GDM1 (cell line): ENCODE measurements at places on chromosomes 2 and 18.

GRCh38 chr18:1438967-1439366, 534.3 kb downstream of the ADCYAP1 start:
- DNase-seq: no peak

DNA sequence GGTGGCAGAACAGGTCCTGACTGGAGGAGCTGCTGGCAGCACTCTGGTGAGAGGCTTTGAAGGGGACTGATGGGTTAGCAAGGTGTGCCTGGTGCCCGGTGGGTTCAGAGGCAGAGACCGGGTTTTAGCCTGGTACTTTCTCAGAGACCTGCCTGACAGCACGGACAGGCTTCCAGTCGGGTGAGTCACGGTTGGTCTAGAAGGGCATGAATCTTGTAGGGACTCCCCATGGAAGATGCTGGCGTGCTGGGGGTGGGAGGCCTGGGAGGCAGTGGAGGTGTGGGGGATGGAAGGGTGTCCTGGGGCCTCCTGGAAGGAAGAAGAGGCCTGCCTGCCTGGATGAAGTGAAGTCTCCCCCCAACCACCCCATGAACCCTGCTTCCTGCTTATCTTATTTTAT, 52.6 kb downstream of the ACKR3 start:
- DNase-seq: no peak

DNA sequence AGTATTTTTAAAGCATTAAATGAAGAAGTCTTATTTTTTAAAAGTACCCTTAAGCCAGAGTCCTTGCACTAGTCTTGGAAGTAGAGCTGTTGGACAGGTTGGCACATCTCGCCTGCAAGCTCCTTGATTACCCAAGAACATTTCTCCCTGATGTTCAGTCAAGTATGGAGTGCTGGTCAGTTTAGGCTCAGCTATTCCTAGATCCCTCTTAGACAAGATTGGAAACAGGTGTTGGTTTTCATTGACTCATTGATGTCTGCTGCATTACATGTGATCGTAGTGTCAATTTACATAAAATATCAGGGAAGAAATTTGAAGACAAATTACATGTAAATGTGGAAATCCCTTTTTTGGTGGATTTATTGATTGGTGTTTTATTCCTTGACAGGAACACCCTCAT, 170.4 kb downstream of the ZNF407 start:
- no peak for DNase-seq

DNA sequence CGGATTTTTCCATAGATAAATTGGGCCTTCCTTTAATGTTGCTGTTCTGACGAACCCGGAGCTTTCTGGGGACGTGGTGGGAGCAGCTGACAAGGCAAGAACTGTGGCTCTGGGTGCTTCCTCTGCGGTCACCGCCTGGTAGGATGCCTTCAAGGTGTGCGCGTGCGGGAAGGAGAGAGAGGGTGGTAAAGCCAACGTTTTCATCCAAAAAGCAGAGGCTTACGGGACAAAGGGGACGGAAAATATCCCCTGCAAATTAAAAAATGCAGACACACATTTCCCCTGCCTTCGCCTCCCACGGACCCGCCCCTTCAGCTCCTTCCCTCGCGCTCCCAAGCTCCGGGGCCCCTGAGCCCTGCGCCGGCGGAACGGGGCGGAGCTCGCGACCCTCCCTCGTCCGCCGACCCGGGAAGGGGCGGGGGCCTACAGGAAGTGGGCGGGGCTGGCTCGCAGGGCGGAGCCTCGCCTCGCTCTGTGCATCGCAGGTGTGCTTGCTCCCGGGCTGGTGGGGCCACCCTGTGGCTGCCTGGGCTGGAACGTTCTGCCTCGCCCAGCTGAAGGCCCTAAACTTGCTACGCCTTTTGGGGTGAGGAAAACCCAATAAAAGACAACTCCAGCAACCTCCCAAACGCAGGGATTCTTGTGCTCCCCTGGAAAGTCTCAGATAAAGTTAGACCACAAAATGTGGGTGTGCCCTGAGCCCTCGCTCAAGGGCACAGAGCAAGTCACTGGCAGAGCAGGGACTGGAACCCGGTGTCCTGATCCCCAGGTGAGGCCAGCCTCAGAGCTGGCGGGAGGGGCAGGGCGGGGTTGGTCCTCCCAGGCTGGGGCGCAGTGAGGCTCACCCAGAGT, 25.4 kb upstream of the SLC66A3 start:
- no peak for DNase-seq

DNA sequence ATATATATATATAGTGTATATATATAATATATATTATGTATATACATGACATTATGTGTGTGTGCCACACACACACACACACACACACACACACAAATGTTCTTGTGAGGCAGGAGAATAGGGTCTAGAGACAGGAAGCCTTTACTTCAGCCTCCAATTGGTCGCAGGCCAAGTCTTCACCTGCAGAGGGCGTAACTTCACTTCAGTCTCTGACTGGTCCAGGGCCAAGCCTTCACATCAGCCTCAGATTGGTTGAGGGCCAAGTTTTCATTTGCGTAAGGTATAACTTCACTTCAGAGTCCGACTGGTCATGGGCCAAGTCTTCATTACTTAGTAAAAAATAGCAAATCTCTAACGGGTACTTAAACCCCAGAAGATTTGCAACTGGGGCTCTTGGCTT, 13.2 kb upstream of the SS18 start:
- peak; percentile 42 for DNase-seq

- DNase-seq: no peak
Observed at GRCh38 chr2:8555543-8555942, 126.3 kb upstream of the ID2 start.

DNA sequence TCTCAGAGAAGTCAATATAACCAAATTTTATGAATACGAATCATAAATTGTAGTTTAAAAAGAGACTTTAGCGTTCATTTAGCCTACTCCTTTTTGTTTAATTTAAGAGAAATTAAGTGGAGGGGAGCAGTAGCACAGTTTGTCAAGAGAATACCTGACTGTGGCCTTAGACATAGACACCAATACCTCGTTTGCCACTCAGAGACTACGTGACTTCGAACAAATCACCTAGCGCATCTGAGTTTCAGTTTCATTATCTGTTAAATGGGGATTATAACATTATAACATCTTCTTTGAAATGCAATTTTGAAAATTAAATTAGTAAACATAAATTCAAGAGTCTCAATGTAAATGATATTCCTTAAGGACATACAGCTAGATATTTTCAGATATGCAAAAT, 581.5 kb upstream of the VRK2 start:
- no peak for DNase-seq

- DNase-seq: no peak
Observed at GRCh38 chr18:37440206-37440605, 125.4 kb downstream of the CELF4 start.

- no peak for DNase-seq
Observed at GRCh38 chr2:101790416-101790815, 92.9 kb downstream of the MAP4K4 start.

GRCh38 chr18:21914739-21915319, 174.2 kb downstream of the MIB1 start:
- no peak for DNase-seq

DNA sequence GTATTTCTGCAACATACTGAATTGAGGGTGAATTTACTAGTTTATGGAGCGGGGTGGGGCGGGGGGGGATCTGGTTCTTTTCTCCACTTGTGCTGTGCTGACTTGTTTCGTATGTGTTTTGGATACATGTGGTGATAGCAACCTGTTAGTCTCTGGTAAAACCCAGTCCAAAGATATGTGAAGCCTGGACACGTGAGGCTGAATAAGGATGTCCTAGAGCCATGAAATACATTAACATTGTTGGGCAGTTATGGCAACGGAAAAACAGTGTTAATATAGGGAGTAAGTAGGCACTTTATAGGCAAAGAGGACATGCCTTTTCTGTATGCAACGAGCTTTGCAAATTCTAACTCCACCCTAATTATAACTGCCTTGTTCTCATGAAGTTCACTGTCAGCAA, 42.1 kb upstream of the NEMP2 start:
- DNase-seq: no peak

GRCh38 chr18:68532328-68532885, 182.5 kb downstream of the TMX3 start:
- no peak for DNase-seq

- no peak for DNase-seq
Observed at GRCh38 chr2:127401757-127402695, 14.3 kb upstream of the MAP3K2 start.

GRCh38 chr2:238494573-238494961, 67.8 kb downstream of the ASB1 start:
- no peak for DNase-seq

DNA sequence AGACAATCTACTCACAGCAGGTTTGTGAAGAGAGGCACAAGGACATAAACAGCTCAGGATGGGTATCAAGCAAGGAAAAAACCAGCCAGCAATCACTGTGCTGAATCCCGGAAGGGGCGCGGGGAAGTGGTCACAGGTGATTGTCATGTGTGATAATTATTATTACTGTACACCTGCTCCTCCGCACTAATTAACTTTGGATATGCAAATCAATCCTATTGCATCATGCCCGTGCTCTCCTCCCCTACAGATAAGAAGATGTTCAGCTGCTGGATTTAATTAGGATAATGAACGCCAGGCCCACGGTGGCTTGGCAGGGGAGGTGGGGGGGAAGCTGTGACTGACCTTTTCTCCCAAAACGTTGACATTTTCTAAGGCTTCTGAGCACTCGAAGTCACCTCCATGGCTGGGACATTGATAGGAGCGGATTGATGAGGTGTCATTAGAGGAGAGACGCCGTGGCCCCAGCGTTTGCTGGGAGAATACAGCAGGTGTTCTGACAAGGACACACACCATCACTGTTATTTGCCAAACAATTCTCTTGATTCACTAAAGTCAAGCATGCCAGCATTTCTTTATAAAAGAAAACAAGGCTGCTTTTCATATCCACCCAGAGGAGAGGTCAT, 160.3 kb upstream of the VRK2 start:
- no peak for DNase-seq

DNA sequence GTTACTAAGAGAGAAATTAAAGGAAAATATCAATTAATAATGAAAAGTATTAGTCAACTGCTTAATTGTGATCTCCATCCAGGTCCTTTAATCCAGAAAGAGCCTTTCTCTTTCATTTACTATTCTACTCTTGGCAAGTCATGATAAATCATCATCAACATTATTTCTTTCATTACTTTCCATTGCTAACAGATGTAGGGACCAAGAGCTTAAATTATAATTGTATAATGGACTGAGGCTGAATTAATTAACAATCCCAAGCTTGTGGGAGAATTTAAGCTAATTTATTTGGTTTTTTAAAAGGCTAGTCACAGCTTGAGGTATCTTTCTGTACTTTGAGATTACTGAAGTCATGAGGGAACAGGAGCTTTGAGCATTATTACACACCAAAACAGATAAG, 223.9 kb downstream of the ERBB4 start:
- DNase-seq: no peak

DNA sequence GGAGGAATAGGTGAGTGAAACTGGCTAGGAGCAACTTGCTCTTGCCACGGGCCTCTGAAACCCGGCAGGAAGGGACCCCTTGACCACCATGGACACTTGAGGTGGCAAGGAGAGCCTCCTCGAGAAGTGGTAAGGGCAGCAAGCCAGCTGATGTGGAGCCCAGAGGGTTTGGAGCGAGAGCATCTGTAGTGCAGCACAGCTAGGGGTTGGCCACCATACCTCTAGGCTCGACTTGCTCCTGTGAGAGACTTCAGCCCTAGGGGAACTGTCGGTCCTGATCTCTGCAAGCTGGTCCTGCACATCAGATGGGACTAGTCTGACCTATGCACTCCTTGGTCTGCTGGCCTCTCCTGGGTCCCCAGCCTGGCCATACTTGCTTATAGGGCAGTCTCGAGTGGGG, 158.4 kb downstream of the CCDC178 start:
- DNase-seq: no peak

DNA sequence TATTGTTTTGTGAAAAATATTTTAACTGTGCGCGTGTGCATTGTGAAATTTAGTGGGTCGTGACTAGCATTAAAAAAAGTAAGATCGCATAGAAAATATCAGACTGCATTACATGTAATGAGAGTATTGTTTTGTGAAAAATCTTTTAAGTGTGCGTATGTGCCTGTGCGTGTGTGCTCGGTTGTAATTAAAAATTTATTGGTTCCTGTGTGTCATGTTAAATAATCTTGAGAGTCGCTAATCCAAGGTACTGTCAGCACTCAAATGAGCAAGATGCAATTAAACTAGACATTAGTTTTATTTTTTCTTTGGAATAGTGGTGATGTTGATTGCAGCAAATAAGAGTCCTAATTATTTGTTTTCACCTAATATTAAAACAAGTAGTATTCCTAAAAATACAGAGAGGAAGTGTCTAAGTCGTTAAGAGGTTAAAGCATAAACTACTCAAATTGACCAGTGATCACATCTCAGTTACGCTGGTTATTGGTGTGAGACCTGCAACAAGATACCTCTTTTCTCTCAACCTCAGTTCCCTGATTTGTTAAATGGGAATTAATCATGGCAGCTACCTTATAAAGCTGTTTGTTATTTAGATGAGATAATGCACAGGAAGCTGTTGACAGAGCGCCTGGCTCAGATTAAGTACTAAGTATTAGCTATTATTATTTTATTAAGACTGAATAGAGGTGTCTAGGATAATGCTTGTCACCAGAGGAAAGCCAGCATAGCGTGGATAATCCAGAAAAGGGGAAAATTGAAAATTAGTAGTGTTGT, 1.9 kb downstream of the ZDBF2 start:
- no peak for DNase-seq

DNA sequence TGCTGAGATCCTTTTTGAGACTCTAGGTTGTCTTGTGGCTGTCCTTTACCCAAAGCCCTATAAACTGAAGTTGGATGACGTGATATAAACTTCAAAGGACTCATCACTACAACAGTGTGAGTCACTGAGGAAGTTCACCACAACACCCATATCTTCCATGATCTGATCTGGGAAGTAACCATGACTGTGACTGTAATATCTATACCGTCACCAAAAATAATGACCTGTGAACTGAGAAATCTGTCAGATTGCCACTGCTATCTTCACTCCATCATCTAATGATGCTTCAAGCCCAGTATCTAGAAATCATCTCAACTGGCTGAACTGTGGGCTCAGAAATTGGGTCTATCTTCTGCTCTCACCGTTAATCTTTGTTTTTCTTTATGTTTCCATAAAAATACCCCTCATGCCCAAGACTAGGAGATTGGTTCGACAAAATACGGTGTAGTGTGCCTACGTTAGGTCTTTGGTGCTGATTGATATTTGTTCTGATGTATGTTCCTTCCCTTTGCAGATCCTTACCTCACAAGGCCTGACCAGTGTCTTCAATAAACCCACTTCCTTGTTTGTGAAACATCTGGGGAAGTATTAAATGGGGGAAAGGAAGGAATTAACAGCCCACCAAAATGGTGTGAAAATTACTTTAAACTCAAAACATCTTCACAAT, 78.2 kb downstream of the MYL12B start:
- DNase-seq: no peak

DNA sequence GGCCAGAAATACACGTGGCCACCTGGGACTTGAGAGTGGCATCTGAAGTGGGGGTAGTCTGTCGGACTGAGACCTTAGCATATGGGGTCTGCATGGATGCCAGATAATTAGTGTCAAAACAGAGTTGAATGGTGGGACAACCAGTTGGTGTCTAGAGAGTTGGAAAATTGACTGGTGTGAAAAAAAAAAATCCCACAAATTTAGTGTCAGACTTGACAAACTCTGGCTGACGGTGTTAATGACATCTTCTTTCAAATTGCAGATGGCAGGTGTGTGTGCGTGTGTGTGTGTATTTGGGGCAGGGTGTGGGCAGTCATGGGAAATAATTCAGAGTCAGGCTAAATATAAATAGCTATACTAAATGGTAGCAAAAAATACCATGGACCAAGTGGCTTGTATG, 365.4 kb upstream of the RGPD4 start:
- DNase-seq: no peak
